ENCODE measurements at places on chromosomes 16 and 17.

DNA sequence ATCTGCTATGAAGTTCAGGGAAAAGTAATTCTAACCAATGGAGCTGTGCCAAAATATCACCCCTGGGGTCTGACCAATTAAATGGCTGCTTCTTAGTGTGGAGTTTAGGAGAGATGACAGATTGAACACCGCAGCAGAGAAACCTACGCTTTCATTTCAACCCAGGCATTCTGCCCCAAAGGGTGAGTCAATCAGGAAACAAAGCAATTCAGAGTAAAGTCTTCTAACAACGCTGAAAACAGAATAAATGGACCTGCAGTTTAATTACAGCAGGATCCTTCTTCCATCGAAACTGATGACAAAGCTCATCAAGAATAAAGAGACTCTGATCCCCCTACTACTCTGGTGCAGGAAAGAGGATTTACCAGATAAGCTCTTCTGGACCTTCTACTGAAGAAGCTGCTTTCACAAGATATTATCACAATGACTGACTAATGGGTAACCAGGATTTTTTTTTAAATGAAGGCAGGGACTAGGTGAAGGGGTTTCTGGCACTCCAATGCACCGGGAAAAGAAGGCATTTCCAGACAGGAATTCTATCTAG is 16.7 kb downstream of the RFFL start:
- DNase-seq = peak; percentile 78

- no peak for DNase-seq
Measured at GRCh38 chr16:11740567-11740966, 2.1 kb downstream of the TXNDC11 start.

DNA sequence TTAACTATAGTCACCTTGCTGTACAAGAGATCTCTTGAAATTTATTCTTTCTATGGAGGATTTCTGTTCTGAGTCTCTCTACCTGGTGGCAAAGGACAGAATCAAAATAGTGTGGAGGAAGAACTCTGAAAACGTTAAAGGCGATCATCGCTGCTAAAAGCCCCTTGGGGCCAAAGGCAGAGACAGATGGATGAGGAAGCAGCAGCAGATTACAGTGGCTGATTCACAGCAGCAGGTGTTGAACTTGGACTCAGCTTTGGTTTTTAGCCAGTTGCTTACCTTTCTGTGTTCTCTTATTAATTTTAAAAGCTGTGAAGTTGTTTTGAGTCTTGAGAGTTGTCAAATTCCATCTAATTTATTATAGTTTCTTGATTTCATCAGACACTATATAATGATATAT is 956.1 kb upstream of the GOT2 start:
- no peak for DNase-seq

- no peak for DNase-seq
Measured at GRCh38 chr17:73620414-73620813, 23.8 kb downstream of the SDK2 start.

- DNase-seq = no peak
Measured at GRCh38 chr17:16259926-16260325, 42.9 kb downstream of the PIGL start.

DNA sequence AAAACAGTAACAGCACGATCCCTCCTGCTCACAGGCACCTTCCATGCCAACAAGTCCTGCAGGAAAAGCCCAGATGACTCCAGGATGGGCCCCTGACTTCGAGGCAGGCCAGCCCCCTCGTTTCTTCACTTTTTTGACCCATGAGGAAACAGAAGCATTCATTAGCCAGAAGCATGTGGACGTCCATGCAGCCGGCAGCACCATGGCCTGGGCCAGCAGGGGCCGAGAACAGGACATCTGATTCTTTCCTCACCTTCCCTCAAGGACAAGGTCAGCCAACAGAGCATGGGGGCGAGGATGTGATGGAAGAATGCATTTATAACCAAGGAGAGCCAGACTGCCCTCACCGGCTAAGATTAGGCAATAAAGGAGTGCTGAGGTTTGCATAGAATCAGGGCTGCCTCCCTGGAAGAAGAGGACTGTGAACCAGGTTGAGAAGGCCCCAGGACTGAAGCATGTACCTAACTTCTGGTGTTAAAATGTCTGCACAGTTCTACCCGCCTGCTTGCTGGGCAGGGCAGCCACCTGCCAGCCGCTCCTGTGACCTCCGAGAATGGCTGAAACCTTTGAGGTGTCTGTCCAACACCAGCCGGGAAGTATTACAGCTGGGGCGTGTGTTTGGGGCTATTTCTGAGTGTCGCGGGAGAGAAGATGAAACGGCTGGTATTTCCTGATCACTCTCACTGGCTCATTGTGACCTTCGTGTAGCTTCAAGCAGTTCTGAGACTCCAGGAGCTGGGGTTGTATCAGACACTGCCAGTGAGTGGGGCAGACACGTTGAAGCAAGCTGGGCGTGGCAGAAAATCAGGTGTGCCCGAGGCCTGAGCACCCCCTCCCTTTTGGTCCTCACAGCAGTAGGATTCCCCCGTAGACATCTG is 94.0 kb upstream of the TNRC6C start:
- no peak for DNase-seq

DNA sequence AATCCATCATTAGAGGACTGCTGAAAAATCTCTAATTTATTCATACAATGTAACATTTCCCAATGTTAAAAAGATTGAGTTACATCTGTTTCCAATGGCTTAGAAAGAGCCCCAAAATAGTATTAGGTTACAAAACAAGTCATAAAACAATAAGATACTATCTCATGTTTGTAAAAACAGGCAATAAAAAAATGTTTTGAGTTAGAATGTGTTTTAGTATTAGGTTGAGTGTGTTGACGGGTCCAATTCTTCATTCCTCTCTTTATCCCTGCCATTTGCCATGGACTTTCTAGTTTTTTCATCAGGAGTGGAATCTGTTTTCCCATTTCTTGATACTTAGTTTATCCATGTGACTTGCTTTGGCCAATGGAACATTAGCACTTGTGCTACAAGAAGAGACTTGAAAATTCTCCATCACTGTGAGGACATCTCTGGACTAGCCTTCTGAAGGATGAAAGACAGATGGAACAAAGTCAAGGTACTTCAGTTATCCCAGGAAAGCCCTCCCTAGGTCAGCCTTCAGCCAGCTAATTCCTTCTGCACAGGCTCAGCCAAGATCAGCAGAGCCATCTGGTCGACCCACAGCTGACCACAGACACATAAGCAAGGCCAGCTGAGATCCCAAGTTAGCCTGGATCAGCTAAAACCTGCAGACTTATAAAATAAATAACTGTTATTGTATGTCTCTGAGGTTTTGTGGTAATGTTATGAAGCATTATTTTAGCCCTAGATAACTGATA is 83.3 kb downstream of the HS3ST3A1 start:
- DNase-seq = no peak

DNA sequence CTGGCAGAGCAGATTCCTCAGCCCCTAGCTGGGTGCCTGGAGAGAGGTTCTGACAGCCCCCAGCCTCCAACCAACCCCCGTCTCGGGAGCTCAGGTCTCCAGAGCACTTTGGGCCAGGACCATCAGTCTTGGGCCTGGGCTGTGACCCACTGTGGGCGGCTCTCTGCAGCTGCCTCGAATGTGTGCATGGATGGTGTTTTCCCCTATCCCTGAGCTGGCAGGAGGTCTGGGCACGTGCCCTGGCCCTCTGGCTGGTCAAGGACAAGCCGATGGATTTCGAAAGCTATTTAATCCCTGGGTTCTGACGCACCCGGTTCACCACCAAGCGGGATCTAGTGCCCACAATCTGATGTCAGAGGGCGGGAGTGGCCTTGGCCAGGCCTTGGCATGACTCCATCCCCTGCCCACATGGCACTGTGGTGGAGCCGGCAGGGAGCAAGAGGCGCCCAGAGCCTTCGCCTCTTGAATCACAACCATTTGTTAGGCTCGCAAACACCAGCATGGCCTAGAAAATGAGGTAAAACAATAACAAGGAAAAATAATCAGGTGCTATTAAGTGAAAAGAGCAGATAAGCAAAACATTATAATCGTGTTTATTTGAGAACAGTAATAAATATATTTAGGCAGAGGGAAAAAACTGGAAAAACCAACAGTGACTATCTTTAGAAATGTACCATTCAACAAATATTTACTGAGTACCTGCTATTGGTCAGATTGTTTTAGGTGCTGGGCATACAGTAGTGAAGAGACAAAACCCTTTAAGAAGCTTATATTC is 69.3 kb upstream of the TOB1 start:
- DNase-seq = no peak

DNA sequence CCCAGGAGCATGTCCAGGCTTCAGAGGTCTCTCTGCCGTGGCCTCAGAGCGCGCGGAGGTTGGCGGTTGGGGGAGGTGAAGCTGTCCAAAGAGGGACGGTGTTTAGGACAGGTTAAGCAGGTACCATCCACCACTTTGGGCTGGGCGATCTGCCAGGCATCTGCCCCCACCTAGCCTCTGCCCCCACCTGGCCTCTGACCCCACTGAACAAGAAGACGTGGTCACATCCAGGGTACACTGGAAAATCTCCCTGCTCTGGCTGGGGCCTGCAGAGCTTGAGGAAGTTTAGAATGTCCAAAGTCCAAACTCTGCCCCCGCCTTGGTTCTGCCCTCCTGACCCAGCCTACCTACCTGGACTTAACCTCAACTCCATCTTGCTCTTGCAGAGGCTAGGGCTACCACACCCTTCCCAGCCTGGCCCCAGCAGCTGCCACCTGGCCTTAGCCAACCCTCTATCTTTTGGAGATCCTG is 1.6 kb downstream of the ITGA3 start:
- DNase-seq = no peak

GRCh38 chr17:4551141-4551540 is 4.0 kb downstream of the MYBBP1A start:
- no peak for DNase-seq

GRCh38 chr17:11954936-11955335 is 42.3 kb downstream of the ZNF18 start:
- no peak for DNase-seq

DNA sequence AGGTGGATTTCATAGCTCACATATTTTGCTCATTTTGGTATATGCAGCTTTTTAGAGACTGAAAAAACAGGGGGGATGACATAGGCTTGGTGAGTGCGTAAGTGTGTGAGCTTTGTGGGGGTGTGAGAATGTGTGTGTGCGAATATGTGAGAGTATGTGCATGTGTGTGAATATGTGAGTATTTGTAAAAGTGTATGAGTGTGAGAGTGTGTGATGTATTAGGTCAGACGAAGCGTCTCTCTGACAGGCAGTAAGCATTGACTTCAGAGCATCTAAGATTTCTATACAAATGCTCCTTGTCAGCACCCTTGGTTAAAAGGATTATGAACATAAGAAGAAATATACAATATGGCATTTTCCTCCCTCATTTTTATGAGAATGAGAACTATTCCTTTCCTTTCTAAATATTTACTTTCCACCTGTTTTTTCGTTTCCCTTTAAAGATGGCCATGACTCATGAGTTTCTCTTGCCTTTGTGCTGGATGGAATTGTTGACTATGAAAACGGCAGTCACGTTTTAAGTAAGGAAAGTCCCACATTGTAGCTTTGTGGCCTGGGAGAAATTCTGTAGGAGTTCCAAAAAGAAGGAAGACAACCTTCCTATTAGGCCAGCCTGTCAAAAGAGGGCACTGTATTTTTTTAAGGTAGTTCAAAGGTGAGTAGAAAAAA is 276.4 kb downstream of the FOXL1 start:
- no peak for DNase-seq

- no peak for DNase-seq
Measured at GRCh38 chr17:64240261-64240740, 22.8 kb downstream of the TEX2 start.

- DNase-seq = no peak
Measured at GRCh38 chr17:72226322-72226721, 105.5 kb downstream of the SOX9 start.

DNA sequence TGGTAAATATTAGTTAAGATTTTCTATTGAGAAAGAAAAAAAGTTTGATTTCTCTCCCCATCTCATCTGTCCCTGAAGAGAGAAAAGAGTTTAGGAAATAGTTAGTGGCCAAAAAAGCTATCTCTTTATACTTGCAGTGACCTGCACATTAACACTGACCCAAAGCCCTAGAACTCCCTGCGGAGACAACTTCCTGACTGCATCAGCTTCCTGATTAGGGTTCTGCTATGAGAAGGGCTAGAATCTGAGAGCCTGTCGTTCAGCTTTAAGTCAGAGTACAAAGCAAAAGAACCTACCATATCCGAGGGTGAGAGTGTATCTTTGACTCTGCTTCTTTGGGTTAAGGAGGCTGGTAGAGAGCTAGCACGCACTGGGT is 24.7 kb downstream of the LIMD2 start:
- no peak for DNase-seq

DNA sequence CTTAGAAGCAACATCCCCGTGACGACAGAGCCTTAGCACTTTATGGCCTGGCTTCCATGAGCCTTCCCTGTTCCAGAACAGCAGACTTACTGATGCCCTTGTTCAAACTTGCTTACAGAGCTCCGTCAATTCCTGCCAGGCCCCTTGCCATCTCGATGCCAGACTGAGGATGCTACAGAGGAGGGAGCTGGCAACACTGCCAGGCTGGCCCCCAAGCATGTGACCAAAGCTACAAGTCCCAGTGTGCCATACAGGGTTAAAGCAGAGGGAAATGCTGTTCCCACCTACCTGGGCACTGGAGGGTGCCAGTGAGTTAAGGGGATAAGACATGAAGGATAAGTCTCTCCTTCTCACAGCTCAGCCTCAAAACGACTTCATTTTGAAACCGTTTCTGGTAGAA is 33.5 kb upstream of the SREBF1 start:
- DNase-seq = no peak

DNA sequence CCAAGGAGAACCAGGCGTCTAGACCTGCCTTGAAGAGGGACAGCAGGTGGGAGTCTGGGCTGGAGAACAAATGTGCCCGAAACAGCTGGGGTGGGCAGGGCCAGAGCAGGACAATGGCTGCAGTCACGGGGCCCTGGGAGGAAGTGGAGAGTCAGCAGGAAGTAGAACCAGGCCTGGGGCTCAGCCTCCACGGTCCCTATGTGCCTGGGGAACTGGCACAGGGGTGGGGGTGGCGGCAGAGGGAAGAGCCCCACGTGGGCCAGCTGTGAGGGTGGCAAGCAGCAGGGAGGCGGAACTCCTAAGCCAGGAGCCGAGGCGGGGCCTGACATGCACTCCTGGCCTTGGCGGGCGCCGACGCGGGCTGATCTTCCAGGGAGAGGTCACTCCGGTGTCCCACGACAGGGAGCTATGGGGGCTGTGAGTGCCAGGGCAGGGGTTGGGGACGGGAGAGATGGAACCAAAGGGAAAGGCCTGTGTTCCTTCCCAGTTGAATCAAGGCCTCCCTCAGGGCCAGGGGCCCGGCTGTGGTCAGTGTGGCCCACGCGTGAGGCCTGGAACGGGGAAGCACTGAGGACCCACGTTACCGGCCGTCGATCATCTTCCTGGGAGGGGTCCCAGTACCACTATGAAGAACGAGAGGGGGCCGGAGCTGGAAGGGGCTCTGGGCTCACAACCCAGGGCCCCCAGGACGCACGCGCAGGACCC is 42.7 kb downstream of the TIMM22 start:
- no peak for DNase-seq

GRCh38 chr16:49463529-49463928 is 89.9 kb downstream of the C16orf78 start:
- peak; percentile 92 for DNase-seq

Data from activated CD8-positive, alpha-beta T cell treated with anti-CD3 and anti-CD28 coated beads, Interleukin-2, amount 10 ng/mL, durations not matched to agents 7 days and 5 days (primary cell).